ENCODE measurements at places on chromosomes 4 and X. TPM values are rescaled to one million over a fixed set of nuclear protein-coding genes. Genes with fewer than 3 reads are reported as not detected.

SRPX gene
- not detected for total RNA-seq

TRO gene
- total RNA-seq, result 2.7 TPM

GRCh38 chrX:136779346-136779781 lies 1.4 kb downstream of the ARHGEF6 start:
- peaks cover 60% of the 10 kb centered on the region for H3K4me1 ChIP-seq
- peak; percentile 54 for DNase-seq
- H3K27me3 ChIP-seq, result no peaks in the 10 kb centered on the region
- peak overlapping the region; percentile 90 for H3K4me3 ChIP-seq

GRCh38 chr4:59060895-59061294 lies 1950.7 kb upstream of the IGFBP7 start:
- no peaks in the 10 kb centered on the region for H3K36me3 ChIP-seq
- no peaks in the 10 kb centered on the region for H3K4me1 ChIP-seq
- no peak overlapping the region for H3K27ac ChIP-seq

UGT2B10 gene
- not detected for total RNA-seq

PLRG1 gene
- 113 TPM for total RNA-seq

- H3K27ac ChIP-seq, result no peak overlapping the region
- H3K4me1 ChIP-seq, result no peaks in the 10 kb centered on the region
- no peak for DNase-seq
- H3K27me3 ChIP-seq, result no peaks in the 10 kb centered on the region
- H3K36me3 ChIP-seq, result no peaks in the 10 kb centered on the region
- no peak overlapping the region for H3K4me3 ChIP-seq
These were observed 184.7 kb upstream of the S100G start for GRCh38 chrX:16465081-16465876.

HPRT1 gene
- total RNA-seq, result 111 TPM

GRCh38 chr4:168885400-168885799 lies 124.7 kb downstream of the CBR4 start:
- no peak overlapping the region for H3K4me3 ChIP-seq
- H3K27ac ChIP-seq, result no peak overlapping the region
- H3K36me3 ChIP-seq, result no peaks in the 10 kb centered on the region
- no peak for DNase-seq
- H3K27me3 ChIP-seq, result peaks cover 14% of the 10 kb centered on the region

ANK2 gene
- 3.0 TPM for total RNA-seq

- no peak overlapping the region for H3K4me3 ChIP-seq
- H3K4me1 ChIP-seq, result no peaks in the 10 kb centered on the region
- no peaks in the 10 kb centered on the region for H3K27me3 ChIP-seq
- no peak for DNase-seq
These were observed 334.7 kb upstream of the NDST3 start for GRCh38 chr4:117699595-117699994.

ACTRT1 gene
- total RNA-seq, result not detected

MAMLD1 gene
- total RNA-seq, result 1.7 TPM

DNA sequence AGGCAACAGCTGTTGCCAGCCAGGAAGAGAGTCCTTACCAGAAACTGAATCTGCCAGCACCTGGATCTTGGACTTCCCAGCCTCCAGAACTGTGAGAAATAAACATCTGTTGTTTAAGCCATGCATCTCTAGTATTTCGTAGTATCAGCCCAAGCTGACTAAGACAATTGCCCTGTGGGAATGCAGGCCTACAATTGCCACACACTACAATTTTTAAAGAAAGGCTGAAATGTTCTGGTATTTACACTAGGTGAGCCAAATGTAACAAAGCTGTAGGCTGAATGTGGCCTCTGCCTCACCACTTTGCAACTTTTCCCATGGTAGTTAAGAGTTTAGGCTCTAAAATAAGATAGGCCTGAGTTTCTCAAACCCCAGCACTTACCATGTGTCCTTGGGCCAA lies 59.1 kb downstream of the SPATA18 start:
- H3K4me1 ChIP-seq, result no peaks in the 10 kb centered on the region
- no peak overlapping the region for H3K27ac ChIP-seq
- no peak overlapping the region for H3K4me3 ChIP-seq
- H3K36me3 ChIP-seq, result no peaks in the 10 kb centered on the region
- no peak for DNase-seq

DNA sequence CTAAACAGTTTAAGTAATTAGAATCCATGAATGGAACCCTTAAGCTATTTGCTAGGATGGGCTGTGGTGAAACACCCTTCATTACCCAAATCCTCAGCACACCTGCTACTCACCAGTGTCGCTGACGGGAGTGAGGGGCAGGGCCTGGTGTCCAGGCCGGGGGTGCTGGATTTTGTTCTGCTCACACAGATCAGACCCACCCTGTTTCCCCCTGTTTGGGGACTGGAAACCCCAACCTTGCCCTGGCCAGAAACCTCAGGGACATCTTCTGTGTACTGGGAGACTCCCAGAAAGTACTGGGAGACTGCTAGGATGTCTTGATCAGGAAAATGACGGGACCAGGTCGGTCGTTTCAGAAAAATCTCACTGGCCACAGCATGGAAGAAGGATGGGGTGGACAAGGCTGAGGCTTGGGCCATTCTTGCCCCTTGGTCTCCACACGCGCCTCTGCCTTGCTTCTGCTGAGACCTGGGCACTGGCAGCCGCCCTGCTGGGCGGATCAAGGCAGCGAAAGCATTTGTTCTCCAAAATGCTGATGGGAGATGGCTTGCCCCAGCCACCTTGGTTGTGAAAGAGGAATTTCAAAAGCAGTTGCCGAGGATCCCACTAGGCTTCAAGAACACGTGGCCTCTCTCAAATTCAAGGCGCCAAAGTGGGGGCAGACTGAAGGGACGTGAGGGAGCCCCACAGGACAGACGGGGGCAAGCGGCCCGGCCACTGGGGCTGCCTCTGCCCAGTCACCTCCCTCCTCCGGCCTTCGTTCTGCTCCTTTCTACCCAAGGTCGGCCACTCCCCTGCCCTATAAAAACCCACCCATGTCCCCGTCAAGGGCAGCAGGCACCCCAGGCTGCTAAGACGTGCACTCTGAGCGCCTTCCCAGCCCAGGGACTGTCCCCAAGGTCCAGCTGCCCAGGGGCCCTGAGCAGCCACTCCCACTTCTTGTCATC lies 23.5 kb upstream of the PDE6B start:
- no peaks in the 10 kb centered on the region for H3K36me3 ChIP-seq
- peaks cover 2% of the 10 kb centered on the region for H3K4me1 ChIP-seq
- H3K27ac ChIP-seq, result no peak overlapping the region
- peaks cover 15% of the 10 kb centered on the region for H3K27me3 ChIP-seq
- no peak overlapping the region for H3K4me3 ChIP-seq

GRCh38 chr4:91751961-91752360 lies 551.8 kb upstream of the GRID2 start:
- no peaks in the 10 kb centered on the region for H3K27me3 ChIP-seq
- H3K36me3 ChIP-seq, result no peaks in the 10 kb centered on the region
- no peak overlapping the region for H3K27ac ChIP-seq
- H3K4me1 ChIP-seq, result no peaks in the 10 kb centered on the region
- no peak overlapping the region for H3K4me3 ChIP-seq

SPANXN4 gene
- total RNA-seq, result not detected

- no peak overlapping the region for H3K27ac ChIP-seq
- no peak for DNase-seq
- peaks cover 2% of the 10 kb centered on the region for H3K27me3 ChIP-seq
- H3K36me3 ChIP-seq, result no peaks in the 10 kb centered on the region
These were observed 42.8 kb downstream of the PDE5A start for GRCh38 chr4:119585771-119586170.

S100G gene
- not detected for total RNA-seq

- no peak overlapping the region for H3K4me3 ChIP-seq
- peaks cover 5% of the 10 kb centered on the region for H3K4me1 ChIP-seq
- no peak overlapping the region for H3K27ac ChIP-seq
- DNase-seq, result no peak
These were observed 17.8 kb downstream of the SULT1B1 start for GRCh38 chr4:69742596-69742995.

GRCh38 chr4:54064317-54065111 lies at the start of gene CHIC2:
Gene CHIC2, minus strand, starts transcription at chr4:54064605. Its CDS starts 305 bp downstream, at chr4:54064300.
- no peaks in the 10 kb centered on the region for H3K36me3 ChIP-seq
- peak within 1 kb of the TSS; percentile 84 for H3K4me3 ChIP-seq
- H3K27ac ChIP-seq, result peak within 1 kb of the TSS; percentile 94
- peaks cover 43% of the 10 kb centered on the region for H3K4me1 ChIP-seq
